ENCODE measurements at places on chromosomes 2 and 18. TPM values are rescaled to one million over a fixed set of nuclear protein-coding genes. Genes with fewer than 3 reads are reported as not detected.

- no peaks in the 10 kb centered on the region for H3K27me3 ChIP-seq
- peaks cover 35% of the 10 kb centered on the region for H3K4me1 ChIP-seq
- no peak overlapping the region for H3K27ac ChIP-seq
- H3K36me3 ChIP-seq, result no peaks in the 10 kb centered on the region
Measured at GRCh38 chr18:54130177-54130576, 94.3 kb downstream of the MBD2 start.

The EVX2 gene
- total RNA-seq, result not detected

DNA sequence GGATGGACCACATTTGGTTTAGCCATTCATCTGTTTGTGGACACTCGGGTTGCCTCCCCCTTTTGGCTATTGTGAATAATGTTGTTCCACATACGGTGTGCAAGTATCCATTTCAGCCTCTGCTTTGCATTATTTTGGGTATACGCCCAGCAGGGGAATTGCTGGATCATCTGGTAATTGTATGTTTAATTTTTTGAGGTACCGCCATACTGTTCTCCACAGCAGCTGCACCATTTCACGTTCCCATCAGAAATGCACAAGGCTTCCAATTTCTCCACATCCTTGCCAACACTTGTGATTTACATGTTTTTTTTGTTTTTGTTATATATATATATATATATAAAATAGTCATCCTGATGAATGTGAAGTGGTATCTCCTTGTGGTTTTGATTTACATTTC, 54.6 kb upstream of the TWIST2 start:
- no peak overlapping the region for H3K4me3 ChIP-seq
- H3K27ac ChIP-seq, result no peak overlapping the region
- H3K36me3 ChIP-seq, result peaks cover 2% of the 10 kb centered on the region
- DNase-seq, result no peak
- H3K4me1 ChIP-seq, result no peaks in the 10 kb centered on the region

DNA sequence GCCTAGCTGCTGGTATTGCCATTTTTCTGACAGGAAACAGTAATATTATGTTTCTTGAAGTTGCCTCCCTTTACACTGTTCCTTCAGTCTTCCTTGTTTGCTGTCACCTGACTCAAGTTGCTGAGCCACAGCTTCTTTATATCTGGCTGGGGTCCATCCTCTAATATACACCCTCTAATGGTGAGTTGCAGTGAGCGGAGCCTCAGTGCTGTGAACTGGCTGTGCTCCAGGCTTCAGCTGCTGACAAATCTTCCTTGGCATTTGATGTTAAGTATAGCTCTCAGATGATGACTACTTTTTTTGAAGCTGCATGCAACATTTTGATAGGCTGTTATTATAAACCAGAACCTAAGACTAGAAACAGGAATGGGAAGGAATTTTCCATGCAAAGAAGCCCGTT, 366.7 kb downstream of the NUP35 start:
- DNase-seq, result no peak
- no peaks in the 10 kb centered on the region for H3K27me3 ChIP-seq
- H3K4me1 ChIP-seq, result peaks cover 23% of the 10 kb centered on the region
- no peak overlapping the region for H3K27ac ChIP-seq
- no peaks in the 10 kb centered on the region for H3K36me3 ChIP-seq

DNA sequence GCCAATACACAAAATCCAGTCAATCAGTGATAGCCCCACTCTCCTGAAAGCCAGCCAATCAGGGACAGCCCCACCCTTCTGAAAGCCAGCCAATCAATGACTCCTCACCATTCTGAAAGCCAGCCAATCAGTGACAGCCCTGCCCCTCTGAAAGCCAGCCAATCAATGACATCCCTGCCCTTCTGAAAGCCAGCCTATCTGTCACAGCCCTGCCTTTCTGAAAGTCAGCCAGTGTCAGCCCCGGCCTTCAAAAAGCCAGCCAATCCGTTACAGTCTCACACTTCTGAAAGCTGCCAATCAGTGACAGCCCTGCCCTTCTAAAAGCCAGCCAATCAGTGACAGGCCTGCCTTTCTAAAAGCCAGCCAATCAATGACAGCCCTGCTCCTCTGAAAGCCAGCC, 95.9 kb upstream of the HDAC4 start:
- DNase-seq, result no peak
- no peak overlapping the region for H3K27ac ChIP-seq
- H3K27me3 ChIP-seq, result no peaks in the 10 kb centered on the region
- peaks cover 6% of the 10 kb centered on the region for H3K36me3 ChIP-seq
- H3K4me1 ChIP-seq, result no peaks in the 10 kb centered on the region
- H3K4me3 ChIP-seq, result no peak overlapping the region

DNA sequence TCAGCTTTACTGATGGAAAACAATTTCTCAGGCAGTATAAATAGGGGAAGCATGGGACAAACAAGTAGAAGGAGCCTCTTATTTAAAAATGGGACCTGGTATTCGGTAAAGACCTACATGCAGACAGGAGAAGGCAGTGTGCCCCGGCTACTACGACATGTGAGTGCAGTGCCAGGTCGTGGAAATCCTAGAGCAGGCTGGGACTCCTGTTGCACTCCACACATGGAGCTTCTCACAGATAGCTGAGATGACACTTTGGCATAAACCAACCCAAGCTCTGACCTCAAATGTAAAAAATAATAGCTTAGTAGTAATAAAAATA, 885 bp upstream of the DSEL start:
- peaks cover 35% of the 10 kb centered on the region for H3K36me3 ChIP-seq
- H3K4me3 ChIP-seq, result peak overlapping the region; percentile 94
- peak overlapping the region; percentile 97 for H3K27ac ChIP-seq
- no peak for DNase-seq

- no peaks in the 10 kb centered on the region for H3K27me3 ChIP-seq
- H3K36me3 ChIP-seq, result no peaks in the 10 kb centered on the region
- H3K4me3 ChIP-seq, result no peak overlapping the region
- no peak for DNase-seq
- H3K4me1 ChIP-seq, result 0 out of 2 replicates have a peak, but pooled peaks cover 8% of the 10 kb centered on the region
Measured at GRCh38 chr2:30022444-30023071, 101.2 kb upstream of the ALK start.

Data from WTC11 (cell line).